Activated CD4-positive, CD25-positive, alpha-beta regulatory T cell treated with anti-CD3 and anti-CD28 coated beads, Interleukin-2, amount 50 U/mL, for 72 hours (primary cell): ENCODE measurements at places on chromosomes 7 and 10.

- no peak for DNase-seq
Observed at GRCh38 chr7:88458946-88459345, 152.3 kb upstream of the STEAP4 start.

GRCh38 chr10:15015451-15015850, 28.3 kb upstream of the OLAH start:
- DNase-seq = no peak

DNA sequence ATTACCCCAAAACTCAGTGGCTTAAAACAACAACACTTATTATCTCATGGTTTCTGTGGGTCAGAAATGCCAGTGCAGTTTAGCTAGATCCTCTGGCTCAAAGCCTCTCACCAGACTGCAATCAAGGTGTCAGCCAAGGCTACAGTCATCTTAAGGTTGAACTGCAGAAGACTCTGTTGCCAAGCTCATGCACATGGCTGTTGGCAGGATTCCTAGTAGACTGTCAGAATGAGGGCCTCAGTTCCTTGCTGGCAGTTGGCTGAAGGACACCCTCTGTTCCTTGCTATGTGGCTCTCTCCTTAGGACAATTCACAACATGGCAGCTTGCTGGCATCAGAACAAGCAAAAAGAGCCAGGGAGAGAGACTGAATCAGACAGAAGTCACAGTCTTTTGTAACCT, 34.7 kb downstream of the TOMM7 start:
- no peak for DNase-seq

DNA sequence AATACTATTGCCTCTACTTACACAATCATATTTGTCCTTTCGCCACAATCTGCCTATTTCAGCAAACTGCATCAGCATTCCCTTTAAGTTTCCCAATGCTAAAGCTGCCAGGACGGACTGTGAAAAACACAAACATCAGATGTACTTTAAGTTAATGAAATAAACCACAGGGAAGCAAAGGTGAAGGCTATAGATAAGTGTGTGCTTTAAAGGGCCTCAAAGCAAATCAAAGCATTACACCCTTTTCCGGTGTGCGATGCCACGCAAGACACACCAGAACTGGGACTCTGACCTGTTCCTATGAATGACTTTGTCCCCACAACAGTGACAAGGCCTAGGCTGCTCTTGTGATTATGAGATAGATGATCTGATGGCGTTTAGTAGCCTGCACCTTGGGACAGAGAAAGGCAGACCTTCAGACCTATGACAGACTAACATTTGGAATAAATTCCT, 23.4 kb downstream of the SLC26A3 start:
- DNase-seq = no peak

DNA sequence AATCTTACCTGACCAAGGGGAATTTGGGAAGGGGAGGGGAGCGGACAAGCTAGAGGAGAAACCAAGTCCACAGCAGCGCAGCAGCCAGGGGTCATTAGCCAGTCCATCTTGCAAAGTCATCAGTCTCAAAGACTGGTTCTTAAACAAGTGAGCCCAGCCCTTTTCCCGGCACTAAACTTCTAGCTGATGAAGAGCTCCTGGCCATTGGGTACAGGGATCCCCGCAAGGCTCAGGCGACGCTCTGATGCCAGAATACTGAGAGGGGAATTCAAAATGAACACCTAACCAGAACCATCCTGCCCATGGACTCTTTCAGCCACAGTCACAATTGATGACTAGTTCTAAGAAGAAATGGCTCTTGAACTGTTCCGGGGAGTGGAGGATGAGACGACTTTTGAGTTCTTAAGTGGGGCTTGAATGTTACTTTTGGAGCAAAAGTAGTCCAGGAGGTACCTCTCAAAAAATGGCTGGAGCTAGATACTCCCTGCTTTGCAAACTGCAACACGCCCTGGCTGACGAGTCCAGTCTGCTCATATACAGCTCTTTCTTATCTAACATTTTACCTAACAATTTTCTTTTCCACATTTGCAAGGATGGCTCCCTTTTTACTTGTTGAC, 2.5 kb upstream of the TWIST1 start:
- DNase-seq = no peak
